GF-D8 (cell line): ENCODE measurements at places on chromosomes 3 and 15.

DNA sequence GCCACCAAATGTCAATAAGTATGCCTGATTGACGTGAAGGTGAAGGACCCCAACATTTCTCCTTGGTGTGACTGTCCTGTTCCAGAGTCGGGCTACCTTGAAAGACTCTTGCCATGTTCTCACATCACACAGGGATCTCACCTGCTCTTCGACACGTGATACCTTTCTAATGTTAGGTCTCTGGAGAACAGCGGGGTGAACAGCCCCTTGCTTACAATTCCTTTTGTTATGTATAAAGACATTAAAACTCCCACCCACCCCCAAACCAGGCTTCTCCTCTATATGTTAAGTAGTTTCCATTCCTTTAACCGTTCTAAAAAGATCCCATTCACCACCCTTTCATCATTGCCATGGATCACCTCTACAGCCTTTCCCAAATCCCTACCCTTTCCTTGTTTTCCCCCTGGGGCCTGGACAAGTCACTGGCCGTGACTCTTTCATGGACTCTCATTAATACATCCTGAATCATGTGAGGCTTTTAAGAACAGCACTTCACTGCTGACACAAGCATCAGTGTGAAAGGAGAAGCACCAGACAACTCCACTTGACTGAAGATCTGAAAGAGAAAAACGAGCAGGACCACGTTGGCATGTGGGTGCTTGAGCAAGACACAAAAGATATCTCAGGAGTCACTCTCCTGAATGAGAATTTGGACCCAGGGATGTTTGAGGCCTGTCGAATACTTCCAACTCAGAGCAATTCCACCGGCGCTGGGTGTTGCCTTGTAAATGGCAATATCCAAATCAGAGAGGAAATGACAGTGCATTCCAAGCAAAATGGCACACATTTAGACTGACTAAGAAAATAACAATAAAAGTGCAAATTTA lies 115.0 kb downstream of the FOXP1 start:
- no peak for DNase-seq

DNA sequence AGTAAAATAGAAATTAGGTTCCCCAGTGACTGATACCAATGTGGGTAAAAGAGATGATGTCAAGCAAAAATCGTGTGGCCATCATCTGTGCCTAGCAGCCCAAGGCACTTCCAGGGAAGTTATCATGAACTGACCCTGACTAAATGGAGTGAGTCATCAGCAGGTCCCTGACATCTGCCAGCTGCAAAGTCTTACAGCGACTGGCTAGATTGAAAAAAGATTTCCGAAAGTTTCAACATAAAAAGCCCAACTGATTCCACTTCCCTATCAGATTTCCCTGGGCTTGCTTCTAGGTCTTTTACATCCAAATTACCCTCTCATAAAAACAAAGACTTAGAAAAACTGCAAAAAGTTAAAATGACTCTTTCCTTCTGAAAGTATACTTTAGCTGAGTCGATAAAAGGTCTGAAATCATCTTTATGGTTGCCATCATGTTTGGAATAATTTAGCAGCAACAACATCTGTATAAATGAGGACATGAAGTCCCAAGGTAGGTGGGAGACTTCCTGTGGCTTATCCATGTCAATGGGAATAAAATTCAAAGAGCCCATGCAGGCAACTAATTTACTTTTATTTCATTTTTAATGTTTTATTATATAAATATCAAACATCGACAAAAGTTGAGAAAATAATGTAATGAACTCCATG lies 342.8 kb downstream of the ERC2 start:
- DNase-seq: no peak

GRCh38 chr15:41160639-41161315 lies 44.7 kb upstream of the INO80 start:
- DNase-seq: no peak

GRCh38 chr3:193333229-193333628 lies 45.3 kb downstream of the ATP13A5 start:
- no peak for DNase-seq

- no peak for DNase-seq
Observed at GRCh38 chr15:70442616-70443321, 320.6 kb downstream of the UACA start.

- no peak for DNase-seq
Observed at GRCh38 chr15:55320963-55321362, 1.9 kb downstream of the PIGB start.

- DNase-seq: no peak
Observed at GRCh38 chr3:90069748-90070147, 962.3 kb downstream of the EPHA3 start.

- no peak for DNase-seq
Observed at GRCh38 chr15:83654379-83655236, 685 bp downstream of the ADAMTSL3 start.

DNA sequence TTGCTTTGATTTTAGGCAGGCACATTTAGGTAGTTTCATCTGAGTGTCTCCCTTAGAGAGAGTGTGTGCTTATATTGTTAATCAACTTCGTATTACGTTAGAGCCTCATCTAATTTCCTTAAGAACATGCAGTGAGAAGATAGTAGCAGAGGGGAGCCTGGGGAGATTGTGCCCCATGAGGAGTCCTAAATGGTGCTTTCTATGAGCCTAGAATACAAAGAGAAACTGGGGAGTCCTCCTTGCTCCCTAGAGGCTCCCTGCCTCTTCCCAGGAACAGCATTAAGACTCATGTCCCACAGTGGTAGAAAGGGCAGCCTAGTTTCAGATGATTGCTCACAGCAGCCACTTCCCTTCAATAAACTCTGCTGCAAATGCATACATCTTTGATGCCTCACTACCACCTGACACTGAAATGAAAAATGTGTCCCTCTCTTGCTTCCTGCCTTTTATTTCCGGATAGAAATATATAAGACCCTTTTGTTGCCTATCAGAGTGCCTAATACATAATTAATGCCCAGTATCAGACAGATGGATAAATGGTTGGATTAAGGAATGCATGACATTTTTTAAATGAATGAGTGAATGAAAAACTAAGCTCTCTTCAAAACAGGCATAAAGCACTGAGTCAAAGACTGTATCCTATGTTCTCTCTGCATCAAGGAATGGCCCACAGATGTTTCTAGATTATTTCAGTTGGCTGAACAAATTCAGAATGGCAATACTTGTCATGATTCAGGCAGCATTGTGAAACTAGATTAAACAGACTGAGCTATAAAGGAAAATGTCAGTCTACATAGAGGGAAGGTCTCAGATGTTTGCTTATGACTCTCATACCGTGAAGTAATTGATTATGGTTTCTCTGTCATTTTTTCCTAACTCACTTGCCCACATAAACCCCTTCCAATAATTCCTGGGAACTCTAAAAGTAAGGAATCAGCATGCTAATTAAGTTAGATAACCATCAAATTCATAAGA lies 362.1 kb downstream of the LRRC3B start:
- DNase-seq: no peak

DNA sequence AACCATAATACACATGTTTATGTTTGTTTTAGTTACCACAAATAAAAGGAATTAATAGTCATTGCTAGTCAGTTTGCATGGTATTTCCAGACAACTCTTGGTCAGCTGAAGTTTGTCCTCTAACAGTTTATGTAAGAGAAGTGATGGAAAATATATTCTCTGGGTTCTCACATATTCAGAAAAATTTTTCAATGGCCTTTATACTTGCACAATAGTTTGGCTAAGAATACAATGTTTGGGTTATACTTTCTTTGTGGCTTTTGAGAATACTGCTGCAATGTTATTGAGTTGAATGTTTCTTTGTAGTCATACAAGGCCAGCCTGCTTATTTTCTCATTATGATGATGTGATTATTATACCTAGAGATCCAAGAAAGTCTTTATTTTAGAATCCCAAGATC lies 133.9 kb downstream of the RAP2B start:
- no peak for DNase-seq

DNA sequence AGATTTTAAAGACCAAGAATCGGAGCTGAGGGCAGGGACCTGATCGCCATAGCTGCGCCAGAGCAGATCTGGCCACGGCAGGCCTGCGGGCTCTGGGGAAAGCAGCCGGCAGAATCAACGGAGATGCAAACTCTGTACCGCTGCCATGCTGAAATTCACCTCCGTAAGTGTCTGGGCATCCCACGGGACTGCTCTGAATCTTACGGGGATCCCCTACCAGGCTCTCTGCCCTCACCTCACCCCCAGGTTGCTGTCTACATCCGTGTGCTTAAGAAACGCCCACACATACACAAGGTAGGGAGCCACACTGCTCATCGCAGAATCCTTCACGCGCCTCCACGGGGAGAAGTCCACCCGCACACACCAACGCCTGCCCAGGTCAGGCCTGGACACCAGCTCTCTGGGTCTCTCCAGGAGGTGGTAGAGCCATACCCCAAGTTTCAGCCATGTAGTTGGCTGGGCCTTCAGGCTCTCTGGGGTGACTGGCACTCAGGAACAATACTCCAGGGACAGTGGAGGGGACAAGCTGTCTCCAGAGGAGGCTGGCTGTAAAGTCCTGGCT lies 33.5 kb downstream of the FAM174B start:
- no peak for DNase-seq
